ENCODE measurements at places on chromosomes 3 and 15.

DNA sequence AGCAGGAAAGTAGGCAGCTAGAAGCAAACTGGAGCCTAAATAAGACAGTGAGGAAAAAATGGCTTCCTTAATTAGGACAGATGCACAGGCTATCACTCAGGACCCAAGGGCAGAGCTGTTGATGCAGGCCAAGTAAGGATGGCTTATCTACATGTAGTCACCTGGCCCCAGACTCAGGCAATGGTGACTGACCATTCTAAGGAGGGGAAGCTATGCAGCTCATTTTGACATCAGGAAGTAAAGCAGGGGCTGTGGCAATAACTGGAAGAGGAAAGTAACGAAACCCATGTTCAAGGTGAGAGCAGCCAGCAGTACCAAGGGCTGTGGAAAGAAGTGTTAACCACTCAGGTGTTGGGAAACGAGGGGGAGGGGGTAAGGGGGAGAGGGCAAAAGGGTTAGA is 16.2 kb downstream of the ACAD11 start:
- no peak for DNase-seq

GRCh38 chr3:190614226-190615059 is 100.6 kb downstream of the IL1RAP start:
- DNase-seq: no peak

DNA sequence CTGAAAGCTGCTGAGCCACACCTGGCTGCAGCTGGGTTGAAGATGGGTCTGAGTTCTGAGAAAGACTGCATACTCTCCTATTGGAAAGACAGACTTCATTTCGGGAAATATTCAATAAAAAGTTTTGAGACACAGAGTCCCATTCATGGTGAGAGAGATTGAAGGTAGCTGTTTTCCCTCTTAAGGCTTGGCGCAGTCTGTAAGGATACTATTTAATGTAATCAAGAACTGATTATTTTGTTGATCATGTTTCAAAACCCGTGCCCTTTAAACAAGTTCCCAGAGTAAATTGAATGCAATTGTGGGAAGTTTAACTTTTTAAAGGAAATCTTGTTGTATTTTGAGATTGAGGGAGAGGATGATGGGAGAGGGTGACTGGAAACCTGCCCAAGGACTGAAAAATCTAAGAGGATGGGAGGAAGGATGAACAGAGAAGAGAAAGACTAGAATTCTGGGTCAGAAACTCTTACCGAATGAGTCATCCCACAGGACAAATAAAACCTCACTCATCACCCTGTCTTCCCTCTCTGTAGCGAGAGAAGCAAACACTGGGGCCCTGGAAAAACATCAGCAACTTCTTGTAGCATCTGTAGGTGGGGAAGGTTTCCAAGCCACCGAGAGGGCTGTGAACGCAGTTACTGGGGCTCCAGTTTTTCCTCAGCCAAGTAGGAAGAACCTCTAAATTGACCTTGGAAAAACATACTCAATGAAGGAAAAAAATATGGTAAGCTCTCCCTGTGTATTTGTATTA is 193.2 kb upstream of the TPRG1 start:
- DNase-seq: no peak

- DNase-seq: no peak
Measured at GRCh38 chr15:36599620-36600433, 20.4 kb downstream of the CDIN1 start.

DNA sequence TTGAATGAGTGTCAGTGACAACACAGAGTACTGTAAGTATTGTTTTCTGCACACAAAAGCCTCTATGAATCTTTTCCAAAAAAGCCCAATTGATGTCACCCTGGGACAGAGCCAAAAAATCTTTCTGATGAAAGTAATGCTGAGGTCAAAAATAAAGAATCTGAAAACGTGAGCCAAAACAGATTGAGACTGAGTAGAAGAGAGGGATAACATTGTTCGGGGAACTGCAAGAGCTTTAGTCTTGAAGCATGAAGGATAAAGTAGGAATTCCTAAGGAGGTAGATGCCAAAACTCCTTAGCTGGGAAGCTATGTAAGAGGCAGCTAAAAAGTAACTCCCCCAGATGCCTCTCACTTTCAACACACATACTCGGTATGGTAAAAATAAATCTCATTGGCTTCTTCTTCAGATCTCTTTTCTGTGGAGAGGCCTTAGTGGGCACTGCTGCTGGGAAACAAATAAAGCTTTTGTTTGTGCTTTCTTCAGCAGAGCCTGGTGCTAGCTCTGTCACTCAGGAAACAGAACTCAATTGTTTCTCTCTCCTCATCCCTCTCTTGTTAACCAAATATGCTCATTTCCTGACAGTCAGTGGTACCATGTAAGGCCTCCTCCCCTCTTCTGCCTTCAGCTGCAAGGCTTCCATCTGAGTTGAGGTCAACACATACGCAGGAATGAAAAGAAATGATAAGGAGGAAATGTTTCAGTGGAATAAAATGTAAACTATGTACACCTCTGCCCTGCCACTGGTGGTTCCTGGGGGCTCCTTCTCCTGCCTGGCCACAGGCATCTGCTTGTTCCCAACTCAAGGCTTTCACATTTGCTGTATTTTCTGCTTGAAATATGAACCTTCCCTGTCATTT is 58.1 kb downstream of the CD200 start:
- DNase-seq: no peak

Data from GM10248 (cell line).